ENCODE measurements at places on chromosomes 11 and 22. TPM values are rescaled to one million over a fixed set of nuclear protein-coding genes. Genes with fewer than 3 reads are reported as not detected.
A peak's percentile ranks its signal among the peaks of the same experiment; 100 is the strongest.

- H3K4me3 ChIP-seq = no peak overlapping the region
- H3K27me3 ChIP-seq = peaks cover 32% of the 10 kb centered on the region
- H3K27ac ChIP-seq = no peak overlapping the region
- peaks cover 10% of the 10 kb centered on the region for H3K4me1 ChIP-seq
Observed at GRCh38 chr11:64008914-64009633, 22.8 kb downstream of the OTUB1 start.

DNA sequence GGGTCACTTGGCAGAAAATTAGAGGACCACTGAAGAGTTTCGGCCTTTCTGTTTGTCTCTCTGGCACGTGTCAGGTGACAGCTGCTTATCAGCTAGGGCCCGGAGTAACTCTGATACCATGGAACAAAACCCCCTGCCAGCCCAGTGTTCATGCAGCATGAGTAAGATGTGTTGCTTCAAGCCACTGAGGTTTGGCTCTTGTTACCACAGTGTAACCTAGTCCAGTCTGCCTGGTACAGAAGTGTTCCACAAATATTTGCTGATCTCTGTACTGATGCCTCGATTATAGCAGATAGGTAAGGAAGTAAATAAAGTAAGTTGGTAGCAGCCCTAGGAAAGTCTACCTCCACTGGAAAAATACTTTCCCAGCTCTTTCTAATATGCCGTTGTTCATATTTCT lies 20.5 kb upstream of the ETS1 start:
- H3K4me3 ChIP-seq = peak overlapping the region; percentile 13
- H3K4me1 ChIP-seq = peaks cover 95% of the 10 kb centered on the region
- peak overlapping the region; percentile 94 for H3K27ac ChIP-seq
- H3K36me3 ChIP-seq = no peaks in the 10 kb centered on the region

GRCh38 chr22:29126670-29127395 lies 54.0 kb downstream of the KREMEN1 start:
- H3K27me3 ChIP-seq = peaks cover 8% of the 10 kb centered on the region
- H3K4me3 ChIP-seq = no peak overlapping the region
- no peaks in the 10 kb centered on the region for H3K4me1 ChIP-seq
- no peak overlapping the region for H3K27ac ChIP-seq
- no peak for DNase-seq
- no peaks in the 10 kb centered on the region for H3K36me3 ChIP-seq

DNA sequence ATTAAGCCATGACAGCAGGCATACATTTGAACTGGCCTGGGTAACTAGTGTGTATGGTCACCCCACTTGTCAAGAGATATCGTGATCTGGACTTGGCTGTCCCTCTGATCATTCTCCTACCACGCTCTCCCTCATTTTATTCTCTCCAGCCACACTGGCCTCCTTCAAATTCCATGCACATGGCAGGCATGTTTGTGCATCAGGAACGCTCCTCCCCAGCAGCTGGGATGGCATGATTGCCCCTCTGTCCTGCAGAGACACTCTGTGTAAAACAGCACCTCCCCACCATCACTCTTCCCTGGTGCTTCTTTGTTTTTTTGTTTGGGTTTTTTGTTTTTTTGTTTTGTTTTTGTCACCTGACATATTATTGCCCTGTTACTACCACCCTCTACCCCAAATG lies 31.5 kb upstream of the SCGB1A1 start:
- no peak overlapping the region for H3K4me3 ChIP-seq
- H3K4me1 ChIP-seq = no peaks in the 10 kb centered on the region
- no peaks in the 10 kb centered on the region for H3K27me3 ChIP-seq

DNA sequence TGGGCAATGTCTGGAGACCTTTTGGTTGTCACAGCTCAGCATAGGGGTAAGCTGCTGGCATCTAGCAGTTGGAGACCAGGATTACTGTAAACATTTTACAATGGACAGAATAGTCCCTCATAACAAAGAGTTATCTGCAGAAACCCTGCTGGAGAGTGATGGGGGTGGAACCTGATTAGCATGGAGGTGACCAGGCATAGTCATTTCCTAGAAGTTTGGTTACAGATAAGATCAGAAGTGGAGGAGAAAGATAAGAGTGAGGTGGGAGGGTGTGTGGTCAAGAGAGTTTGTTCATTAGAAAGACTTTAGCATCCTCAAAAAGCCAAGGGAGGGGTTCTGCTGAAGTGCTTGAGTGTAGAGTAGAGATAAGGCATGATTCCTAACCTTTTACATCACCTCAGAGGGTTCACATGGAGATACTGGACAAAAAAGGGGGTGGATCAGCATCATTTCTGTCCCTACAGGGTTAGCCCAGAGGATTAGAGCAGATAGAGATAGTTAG lies 38.8 kb downstream of the PRDM11 start:
- no peak overlapping the region for H3K4me3 ChIP-seq
- no peaks in the 10 kb centered on the region for H3K4me1 ChIP-seq
- DNase-seq = no peak
- H3K27ac ChIP-seq = no peak overlapping the region
- H3K27me3 ChIP-seq = no peaks in the 10 kb centered on the region

DNA sequence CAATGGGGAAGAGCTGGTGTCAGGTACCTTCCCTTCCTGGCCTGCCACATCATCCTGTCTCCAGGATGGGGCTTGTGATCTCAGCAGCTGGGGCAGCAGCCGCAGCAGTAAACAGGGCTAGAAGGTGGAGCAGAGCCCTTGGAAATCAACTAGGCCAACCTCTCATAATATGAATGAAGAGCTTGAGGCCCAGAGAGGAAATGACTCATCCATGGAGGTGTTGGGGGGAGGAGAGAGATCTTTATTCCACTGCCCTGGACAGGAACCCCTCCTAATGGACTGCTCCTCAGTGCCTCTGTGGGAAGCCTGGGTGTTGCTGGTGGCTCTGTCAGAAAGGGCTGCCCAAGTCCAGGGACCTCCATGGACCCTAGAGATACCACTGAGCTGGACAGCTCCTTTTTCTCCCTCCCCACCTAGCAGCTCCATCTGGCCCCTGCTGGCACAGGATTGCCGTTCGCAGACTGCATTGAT lies 111.8 kb downstream of the OSBP2 start:
- DNase-seq = no peak
- H3K27ac ChIP-seq = no peak overlapping the region
- H3K27me3 ChIP-seq = peaks cover 34% of the 10 kb centered on the region

DNA sequence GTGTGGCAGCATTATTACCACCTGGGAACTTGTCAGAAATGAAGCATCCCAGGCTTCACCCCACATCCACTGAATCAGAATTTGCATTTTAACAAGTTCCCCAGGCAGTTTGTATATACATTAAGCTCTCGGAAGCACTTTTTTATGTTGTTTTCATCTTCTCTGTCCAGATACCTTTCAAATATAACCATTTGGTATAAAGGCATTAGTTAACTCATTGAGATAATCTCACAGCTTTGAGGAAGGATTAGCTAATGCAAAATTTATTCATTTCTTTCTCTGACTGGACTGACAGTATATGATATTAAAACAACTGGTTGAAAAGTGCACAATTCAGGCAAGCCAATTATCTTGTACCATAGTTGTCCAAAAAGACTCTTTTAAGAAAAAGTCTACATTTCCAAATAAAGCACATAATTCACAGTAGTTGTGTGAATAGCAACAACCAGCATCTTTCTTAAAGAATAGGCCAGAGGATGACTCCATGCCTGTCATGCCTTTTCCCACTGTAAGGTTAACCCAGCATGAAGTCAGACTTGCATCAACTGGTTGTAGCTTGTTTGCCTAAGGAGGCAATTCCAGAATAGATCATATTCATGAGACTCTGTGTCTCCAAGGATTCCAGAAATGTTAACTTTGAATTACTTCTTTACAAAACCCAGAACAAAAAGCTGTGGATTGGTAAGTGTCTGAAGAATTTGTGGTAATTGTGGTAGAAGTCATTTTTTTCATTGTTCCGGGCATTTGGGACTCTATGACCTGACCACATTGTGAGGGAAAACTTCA lies 254.3 kb upstream of the SESN3 start:
- H3K4me1 ChIP-seq = peaks cover 14% of the 10 kb centered on the region
- H3K4me3 ChIP-seq = no peak overlapping the region
- no peak overlapping the region for H3K27ac ChIP-seq
- H3K36me3 ChIP-seq = no peaks in the 10 kb centered on the region

PLA2G3 gene
- total RNA-seq = not detected
